ENCODE measurements at places on chromosomes 3 and 15.
A peak's percentile ranks its signal among the peaks of the same experiment; 100 is the strongest.

DNA sequence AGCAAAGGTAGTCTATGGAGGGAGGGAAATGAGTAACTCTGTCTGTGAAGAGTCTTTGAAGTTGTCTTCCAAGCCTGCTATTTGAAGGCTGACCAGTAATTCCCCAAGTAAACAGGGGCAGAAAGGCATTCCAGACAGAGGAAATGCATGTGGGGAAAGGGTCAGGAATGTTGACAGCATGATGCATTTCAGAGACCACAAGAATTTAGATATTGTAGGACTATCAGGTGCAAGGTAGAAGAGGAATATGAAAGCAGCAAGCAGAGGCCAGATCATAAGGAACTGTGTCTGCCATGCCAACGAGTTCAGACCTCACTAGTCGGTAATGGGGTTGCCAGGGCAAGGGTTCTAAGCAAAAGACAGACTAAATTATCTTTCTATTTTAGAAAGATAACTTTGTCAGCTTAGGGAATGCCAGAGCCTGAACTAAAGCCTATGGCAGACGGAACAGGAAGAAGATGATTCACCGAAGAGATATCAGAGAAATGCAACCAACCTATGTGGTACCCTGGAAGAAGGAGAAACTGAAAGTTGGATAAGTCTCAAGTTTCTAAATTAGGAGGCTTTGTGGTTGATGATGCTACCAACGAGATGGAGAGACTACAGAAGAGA lies 327.0 kb upstream of the RORA start:
- no peak for DNase-seq

DNA sequence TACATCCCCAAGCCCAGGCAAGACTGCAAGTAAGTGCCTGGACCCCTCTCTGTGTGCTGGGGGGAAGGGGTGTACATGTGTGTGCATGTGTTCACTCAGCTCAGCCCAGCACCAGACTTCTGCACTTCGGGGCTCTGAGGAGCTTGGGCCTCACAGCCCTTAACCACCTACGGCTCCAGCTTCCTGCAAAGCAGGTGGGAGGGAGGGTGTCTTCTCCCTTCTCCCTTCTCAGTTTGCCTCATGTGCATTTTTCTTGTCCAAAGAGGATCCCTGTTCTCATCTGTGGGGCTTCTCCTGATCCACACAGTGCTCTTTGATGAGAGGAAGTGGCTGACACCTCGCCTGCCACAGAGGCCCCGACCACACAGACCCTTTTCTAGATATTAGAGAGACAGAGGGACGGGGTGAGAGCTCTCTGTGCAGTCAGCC lies 69.3 kb downstream of the MESD start:
- no peak for DNase-seq

- no peak for DNase-seq
These were observed 27.2 kb downstream of the PLSCR4 start for GRCh38 chr3:146223401-146224373.

DNA sequence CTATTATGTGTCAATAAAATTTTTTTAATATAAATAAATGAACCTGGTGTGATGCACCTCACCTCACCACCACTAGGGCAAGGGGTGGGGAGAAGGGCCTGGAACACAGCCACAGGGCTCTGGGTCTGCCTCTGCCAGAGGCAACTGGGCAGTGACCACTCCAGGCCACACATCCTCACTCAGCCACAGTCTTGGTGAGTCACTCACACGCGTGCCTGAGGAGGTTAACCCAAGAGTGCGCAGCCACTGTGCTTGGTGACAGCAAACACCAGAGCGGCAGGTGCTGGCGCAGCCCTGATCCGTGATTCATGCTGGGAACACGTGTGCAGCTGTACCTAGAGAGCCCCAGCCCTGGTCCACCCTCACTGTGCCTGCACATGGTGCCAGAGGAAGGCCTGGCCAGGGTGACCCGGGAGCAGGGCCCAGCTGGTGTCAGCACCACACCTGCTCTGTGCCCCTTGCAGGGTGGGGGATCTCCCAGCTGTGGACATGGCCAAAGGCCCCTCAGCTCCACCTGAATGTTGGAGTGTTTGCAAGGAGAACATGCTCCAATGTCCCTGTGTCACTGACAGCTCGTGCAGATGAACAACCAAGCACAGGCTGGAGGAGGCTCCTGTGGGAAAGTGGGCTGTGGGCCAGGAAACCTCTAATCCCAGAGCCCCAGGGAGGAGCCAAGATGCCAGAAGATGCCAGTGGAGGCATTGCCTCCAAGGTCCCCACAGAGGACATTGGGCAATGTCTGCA lies 2.1 kb downstream of the SLC41A3 start:
- peak; percentile 68 for DNase-seq

- DNase-seq, result peak; percentile 39
These were observed 228.7 kb downstream of the SLCO3A1 start for GRCh38 chr15:92082006-92082843.
